ENCODE measurements at places on chromosomes 2 and 18.

GRCh38 chr2:161241894-161242293, 66.3 kb upstream of the PSMD14 start:
- no peak for DNase-seq

GRCh38 chr2:108986916-108987510, 2.0 kb downstream of the EDAR start:
- no peak for DNase-seq

GRCh38 chr2:188243381-188243780, 48.3 kb upstream of the GULP1 start:
- DNase-seq: no peak

DNA sequence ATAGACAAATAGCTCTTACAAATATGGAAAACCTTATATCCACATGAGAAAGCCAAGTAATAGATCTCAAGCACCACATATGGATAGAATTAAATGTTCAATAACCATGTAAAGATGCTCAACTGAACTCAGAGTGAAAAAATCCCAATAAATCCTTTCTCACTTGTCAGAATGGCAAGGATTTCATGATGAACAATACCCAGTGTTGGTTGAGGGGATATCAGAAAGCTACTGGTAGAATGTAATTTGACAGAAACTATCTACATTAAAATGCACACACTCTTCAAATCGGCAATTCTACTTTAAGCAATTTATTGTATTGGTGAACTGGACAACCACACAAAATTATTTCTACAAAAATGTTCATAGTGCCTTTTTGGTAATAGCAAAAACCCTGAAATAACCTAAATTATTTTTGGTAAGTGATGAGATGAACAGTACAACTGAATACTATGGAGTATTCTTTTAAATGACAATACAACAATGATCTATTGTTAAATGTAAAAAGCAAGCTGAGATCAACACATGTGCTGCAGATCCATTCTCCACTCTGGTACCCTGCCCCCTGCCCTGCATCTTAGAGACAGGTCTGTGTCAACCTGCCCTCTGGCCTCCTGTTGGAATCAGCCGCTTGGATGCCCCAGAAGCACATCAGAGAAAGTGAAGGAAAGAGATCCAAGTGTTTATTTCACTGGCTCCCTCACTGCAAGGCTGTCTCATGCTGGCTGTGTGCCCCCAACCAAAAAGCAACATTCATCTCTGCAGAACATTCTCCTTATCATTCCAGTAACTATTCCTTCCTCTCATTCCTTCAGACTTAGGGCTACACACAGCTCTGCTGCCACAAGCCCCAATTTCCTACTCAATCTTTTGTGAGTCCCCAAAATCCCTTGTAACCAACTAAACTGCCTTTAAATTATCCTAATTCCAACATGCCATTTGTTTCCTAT, 442.5 kb downstream of the LRATD1 start:
- DNase-seq: no peak

DNA sequence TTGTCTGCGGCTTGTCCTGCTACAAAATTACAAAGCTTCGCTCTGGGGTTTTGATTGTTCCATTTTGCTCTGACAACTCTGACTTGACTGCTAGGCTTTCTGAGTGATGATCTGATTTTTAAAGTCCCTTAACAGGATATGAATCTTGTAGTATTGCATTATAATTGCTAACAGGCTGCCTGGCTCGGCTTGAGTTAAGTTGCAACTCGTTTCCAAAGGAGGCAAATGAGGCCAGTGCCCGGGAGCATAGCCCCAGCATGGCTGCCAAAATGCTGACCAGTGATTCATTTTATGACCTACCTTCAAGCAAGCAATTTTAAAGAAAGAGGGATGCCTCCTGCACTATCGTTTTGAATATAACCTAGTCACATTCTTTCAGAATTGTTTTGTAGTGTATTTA, 135.4 kb downstream of the COL6A3 start:
- DNase-seq: no peak

- DNase-seq: no peak
Observed at GRCh38 chr2:133422931-133423351, 145.3 kb downstream of the NCKAP5 start.

DNA sequence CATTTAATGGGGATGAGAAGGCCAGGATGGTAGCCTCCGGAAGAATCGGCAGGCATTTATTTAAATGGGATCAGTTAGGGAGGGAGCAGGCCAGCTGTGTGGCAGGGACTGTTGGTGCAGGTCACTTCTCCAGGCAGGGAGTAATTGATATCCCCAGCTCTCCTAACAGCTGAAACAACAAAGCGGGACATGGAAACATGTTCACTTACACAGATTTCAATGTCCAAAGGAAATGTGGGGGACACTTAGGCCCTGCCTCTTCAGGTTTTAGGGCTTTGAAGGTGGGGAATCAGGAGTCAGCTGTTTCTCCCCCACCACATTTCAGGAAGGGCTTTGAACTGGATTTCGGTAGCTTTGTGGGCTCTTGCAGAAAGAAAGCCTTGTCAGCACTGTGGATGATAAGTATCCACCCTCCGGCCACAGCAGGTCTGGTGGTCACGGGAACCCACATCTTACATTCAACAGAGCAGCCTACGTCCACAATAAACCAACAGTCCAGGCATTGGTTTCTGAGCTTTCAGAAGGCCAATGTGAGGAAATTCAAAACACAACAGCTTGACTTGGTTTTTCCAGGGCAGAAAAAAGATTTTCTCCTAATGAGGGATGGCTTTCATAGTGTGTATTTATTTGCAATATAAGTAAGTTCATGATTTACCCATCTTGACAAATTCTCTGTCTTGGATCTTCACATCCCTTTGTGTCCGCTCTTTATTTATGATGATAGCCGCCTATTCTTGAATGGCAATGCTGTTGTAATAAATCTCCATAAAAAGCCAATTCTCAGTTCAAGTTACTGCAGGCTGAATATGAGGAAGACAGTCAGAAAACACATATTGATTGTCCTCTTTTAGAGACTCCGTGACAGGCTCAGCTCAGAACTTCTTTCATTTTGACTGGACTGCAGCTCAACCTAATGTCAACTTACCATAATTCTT, 96.6 kb upstream of the NRP2 start:
- DNase-seq: no peak

GRCh38 chr2:174281736-174282135, 33.4 kb upstream of the OLA1 start:
- no peak for DNase-seq

DNA sequence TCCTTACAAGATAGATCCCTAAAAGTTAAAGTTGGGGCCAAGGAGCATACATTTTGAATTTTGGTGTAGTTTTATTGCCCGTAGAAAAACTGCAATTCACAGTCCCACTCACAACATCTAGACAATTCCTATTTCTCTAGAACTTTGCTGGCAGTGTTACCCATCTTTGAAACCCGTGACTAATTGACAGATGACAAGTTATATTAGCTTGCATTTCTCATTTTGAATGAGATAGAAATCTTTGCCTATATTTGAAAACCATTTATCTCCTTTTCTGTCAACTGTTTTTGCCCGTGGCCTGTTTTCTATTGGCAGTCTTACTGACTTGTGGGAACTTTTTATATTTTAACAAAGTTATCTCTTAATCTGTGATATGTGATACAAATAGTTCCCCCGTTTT, 50.0 kb downstream of the OXER1 start:
- DNase-seq: no peak

- DNase-seq: no peak
Observed at GRCh38 chr2:102606353-102606752, 13.0 kb upstream of the SLC9A2 start.

DNA sequence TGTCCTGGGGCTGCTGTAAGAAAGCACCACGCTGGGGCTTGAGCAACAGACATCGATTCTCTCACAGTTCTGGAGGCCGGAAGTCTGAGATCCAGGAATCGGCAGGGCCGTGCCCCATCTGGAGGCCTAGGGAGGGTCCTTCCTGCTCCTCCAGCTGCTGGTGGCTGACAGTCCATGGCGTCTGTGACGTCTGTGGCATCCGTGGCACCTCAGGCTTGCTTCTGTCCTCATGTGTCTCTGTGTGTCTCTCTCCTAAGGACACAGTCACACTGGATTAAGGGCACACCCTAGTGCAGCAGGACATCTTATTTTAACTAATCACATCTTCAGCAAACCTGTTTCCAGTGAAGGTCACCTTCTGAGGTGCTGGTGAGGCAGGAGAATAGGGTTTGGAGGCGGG, 32.6 kb upstream of the KCNF1 start:
- no peak for DNase-seq

GRCh38 chr2:224160917-224161316, 121.8 kb upstream of the SERPINE2 start:
- no peak for DNase-seq

DNA sequence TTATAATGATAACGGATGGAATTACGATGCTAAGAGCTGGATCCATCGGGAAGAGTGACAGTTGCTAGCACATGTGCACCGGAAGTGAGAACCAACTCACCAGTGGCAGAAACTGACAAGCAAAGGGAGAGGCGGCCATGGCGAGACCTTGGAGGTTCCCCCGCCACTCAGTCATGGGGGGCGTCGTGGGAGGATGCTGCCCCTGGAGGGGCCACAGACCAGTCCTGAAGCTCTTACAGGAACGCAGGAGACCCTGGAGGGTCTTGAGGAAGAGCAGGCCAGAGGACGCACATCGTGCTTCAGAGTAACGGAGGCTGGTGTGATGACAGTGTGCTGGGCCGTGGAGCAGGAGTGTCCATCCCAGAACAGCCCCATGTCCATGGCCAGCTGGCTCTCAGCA, 53.1 kb upstream of the KCNG2 start:
- DNase-seq: no peak

DNA sequence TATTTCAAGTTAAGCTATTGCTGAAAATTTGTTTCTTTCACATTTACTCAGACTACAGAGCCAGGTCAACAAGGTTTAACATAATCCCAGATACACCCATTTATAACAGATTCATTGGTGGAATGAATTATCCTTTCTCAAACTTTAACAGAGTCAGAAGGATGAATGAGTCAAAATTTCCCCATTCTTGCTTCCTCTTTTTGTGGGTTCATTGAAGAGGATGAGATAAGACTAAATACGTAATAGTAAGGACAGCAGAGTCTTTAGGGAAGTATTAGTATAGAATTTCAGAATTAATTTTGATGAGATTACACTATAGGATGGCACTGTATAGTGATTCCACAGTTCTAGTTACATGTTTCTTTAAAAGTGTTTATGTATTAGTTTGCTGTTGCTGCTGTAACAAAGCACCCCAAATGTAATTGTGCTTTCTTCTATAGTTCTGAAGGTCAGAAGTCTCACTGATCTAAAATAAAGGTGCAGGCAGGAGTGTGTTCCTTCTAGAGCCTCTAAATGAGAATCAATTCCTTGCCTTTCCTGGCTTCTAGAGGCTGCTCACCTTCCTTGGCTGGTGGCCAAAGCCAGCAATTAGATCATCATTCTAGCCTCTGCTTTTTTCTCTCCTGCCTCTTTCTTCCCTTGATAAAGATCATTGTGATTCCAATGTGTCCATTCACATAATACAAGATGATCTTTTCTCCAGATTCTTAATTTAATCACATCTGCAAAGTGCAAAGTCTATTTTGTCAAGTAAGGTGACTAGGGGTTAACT, 309.3 kb upstream of the PIK3C3 start:
- no peak for DNase-seq

DNA sequence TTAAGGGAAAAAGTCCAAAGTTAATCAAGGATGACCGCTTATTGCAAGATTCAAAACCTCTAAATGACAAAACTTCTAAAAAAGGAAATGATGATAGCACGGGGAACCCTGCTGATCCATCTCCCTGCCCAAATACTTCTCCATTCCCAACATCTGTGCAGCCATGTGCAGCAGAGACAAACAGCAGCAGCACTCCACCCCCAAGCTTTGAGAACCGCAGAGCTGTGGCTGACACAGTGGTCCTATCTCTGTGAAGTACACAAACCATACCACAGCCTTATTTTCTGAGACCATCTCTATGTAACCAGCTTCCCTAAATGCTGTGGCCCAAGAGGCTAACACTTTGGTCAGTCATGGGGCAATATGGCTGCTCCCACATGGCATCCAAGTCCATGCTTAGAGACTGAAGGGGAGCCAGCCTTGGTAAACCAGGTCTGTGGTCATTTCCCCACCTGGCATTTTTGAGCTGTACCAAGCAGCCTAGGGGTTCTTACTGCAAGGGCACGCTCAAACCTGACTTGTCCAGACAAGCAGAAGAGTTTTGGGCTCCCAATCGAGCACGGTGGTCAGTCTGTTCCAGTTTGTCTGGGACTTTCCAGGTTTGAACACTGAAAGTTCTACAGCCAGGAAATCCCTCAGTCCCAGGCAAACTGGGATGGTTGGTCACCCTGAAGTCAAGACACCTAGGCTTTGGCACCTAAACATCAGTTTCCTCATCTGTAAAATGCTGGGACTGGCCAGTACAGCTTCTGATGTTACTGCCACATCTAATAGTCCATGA, 17.1 kb upstream of the NFE2L2 start:
- peak; percentile 58 for DNase-seq

GRCh38 chr18:36078751-36079529, 11.6 kb upstream of the RPRD1A start:
- DNase-seq: no peak

GRCh38 chr2:98419977-98420725, 24.5 kb upstream of the INPP4A start:
- no peak for DNase-seq

- no peak for DNase-seq
Observed at GRCh38 chr2:196592331-196592910, 47.1 kb upstream of the CCDC150 start.

GRCh38 chr2:25426326-25426725, 84.6 kb upstream of the DNMT3A start:
- no peak for DNase-seq

DNA sequence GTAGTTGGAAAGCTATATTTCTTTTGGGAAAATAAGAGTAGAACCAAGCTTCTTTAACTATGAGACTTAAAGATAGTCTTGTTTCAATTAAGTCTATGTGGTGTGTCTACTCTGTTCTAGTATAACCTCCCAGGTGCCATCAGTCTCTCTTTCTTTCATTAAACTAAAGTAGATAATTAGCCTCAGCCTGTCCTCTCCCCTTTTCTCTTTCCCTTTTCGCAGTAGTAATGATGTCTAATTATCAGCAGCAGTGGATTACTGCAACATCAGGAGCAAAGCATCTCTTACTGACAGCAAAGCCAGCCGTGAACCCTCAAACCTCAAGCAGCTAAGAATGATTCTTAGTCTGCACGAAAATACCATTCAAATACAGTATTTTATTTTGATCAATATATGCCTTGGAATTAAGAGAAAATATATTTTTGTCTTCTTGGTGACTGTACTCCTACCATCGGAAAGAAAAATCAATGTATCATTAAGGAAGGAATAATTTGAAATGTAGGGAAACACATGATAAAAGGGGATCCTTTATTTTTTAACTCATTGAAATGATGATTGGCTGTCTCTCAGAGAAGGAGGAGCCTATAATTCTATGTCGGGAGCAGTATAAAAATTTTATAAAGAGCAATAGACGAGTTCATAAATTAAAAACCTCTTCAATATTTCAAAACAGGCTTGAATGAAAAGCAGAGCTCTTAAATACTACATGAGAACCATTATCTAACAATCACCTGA, 4.5 kb downstream of the NOL4 start:
- DNase-seq: no peak

GRCh38 chr2:121348128-121348740, 63.2 kb upstream of the TFCP2L1 start:
- no peak for DNase-seq

DNA sequence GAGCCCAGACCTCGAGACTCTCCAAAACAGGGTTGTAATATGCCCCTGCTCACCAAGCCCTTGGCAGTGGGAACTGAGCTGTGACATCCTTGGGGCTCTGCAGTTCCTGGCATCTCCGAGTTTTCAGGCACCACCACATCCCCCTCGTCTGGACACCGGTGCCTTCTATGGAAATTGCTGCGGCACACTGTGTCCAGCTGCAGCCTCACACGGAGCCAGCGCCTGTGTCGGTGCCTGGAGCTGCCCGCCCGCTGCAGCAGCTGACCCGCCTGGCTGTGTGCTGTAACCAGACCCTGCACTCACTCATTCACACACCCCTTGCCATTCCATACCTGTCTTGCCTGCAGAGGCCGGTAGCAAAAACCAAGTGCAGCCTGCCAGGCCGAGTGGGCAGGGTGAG, 11.8 kb downstream of the IWS1 start:
- no peak for DNase-seq

Data from hematopoietic multipotent progenitor cell treated with erythropoietin and hydrocortisone succinate and interleukin-3 and kit ligand, for 8 days (in vitro differentiated cells).